Kidney epithelial cell (primary cell): ENCODE measurements at places on chromosomes 2 and 18. TPM values are rescaled to one million over a fixed set of nuclear protein-coding genes. Genes with fewer than 3 reads are reported as not detected.

Gene TUBA4B
- total RNA-seq, result not detected in 2 replicates

DNA sequence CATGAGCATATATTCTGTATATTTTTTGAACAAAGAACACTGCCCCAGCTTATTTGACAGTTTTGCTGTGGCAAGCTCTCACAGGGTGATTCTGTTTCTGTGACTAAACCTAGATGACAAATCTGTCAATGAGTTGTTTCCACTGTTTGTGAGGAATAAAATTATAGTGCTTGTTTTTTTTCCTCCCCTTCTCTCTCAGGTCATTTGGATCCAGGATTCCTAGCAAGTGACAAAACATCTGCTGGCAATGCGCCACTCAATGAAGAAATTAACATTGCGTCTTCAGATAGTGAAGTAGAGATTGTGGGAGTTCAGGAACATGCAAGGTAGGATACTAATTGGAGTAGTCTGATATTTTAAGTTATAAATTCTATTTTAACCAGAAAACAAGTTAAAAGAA lies 149.3 kb downstream of the HAUS1 start:
- no peak for DNase-seq

GRCh38 chr2:21396252-21396651 lies 272.5 kb downstream of the TDRD15 start:
- no peak for DNase-seq

DNA sequence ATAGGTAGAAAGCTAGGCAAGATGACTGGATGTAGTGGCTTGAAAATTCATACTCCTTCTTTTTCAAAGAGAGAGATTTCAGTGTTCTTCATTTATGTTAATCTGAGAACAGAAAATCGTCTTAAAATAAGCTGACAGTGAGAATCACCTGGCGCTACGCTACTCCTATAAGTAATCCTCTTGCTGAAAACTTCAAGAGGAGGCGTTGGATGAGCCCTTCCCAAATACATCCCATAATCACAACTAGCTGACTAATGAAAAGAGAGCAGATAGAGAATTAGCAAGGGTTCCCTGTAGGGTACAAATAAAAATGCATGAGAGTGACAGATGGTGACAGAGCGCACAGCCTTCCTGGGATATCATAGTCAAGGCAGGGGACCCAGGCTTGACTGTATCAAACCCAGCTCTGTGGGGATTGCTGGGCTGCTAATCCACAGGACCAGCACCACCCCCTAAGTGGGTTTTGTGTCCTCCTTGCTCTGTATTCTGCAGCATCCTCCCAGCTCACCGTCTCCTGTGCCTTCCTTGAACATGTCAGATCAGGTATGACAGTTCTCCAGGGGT lies 280.2 kb downstream of the SP3 start:
- DNase-seq, result no peak

Gene PKDCC
- 6.6 and 8.5 TPM in 2 replicates for total RNA-seq
